ENCODE measurements at places on chromosomes 3 and 15.

DNA sequence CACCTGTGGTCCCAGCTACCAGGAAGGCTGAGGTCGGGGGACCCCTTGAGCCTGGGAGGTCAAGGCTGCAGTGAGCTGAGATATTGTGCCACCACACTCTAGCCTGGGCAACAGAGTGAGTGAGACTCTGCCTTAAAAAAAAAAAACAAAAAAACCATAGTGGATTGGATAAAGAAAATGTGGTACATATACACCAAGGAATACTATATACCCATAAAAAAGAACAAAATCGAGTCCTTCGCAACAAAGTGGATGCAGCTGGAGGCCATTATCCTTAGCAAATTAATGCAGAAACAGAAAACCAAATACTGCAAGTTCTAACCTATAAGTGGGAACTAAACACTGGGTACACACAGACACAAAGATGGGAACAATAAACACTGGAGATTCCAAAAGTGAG, 20.6 kb upstream of the ARF4 start:
- no peak for DNase-seq

DNA sequence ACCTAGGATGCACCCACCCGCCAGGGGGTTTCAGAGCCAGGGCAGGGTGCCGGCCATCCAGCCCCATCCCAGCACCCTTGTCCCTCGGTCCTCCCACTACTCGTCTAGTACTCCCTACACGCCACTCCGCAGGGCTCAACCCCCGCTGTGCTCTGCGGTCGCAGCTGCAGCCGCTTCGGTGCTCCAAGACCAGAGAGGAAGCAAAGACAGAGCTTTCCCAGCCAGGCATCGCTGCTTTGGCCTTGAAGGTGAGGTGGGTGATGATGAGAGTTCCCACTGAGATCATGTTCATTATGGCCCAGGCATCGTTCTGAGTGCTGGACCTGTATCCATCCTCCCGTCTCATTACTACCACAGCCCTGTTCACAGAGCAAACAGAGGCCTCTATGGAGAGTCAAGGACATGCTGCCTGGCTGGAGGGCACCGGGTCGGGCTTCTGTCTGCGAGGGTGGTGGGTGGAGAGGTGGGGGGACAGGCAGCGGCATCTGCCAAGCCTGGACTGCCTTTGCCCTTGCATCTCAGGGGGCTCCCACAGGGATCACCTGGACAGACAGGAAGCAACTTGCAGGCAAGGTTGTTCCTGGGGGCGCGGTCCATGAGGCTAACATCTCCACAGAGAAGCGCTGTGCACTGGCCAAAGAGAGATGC, 66.9 kb downstream of the KLF13 start:
- DNase-seq: no peak

DNA sequence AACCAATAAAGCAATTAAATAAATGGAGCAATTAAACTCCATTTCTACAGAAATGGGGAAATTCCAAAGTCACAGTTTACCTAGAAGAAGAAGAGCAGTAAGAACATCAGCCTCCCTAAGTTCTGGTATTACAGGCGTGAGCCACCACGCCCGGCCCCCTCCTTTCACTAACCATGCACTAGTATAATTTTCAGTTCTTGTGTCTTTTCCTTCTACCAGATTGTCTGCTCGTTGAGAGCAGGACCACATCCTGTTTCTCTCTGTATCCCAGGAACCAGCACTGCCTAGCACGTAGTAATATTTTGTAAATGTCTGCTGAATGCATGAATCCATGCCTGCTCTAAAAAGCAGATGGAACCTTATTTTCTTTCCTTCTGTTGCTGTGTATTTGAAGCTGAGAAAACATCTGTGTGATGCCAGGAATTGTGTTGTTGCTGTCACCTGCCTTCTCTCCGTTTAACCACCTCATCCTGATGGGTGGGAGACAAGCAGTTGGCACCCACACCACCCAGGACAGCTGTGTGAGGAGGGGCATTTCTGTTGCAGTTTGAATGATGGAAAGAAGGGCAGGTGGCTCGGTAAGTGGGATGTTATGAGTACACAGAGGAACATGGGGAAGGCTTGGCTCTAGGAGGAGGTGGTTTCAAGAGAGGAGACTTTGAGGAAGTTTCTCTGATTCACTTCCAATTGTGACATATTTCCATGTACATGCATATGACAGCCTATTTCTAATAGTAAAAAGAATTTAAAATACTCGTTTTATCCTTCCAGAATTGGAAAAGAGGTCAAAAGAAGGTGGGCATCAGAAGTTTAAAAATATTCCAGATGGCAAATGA, 30.1 kb downstream of the PXYLP1 start:
- no peak for DNase-seq

- DNase-seq: no peak
These were observed 3.1 kb downstream of the C3orf62 start for GRCh38 chr3:49273825-49274532.

DNA sequence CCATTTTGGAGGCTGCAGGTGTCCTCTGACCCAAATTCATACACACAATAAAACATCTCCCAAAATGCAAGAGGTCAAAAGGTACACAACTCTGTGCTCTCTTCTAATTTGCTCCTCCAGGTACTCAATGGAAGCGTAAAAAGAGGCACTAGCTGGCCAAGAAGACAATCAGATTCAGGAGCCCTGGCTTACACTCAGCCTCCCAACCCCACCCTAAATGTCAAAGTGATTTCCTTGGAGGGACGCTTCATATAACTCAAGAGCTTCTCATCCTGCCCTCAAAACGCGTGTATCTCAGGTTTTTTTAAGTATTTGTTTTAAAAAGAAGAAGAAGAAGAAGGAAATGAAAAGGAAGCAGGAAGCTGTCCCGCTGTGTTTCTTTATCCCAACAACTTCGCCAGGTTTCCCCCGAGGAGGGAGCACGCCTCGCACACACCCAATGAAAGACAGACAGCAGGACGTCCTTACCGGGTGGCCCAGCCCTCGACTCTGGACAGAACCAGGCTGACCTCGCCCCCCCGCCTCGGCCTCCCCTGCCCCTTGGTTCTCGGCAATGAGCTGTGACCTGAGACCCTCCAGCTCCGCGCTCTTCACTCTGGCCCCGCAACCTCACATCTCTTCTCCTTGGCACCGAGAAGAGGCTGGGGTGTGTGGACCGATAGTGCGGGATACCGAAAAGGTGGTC, 620.7 kb upstream of the ZNF385D start:
- no peak for DNase-seq

GRCh38 chr3:161273589-161274218, 52.6 kb downstream of the NMD3 start:
- no peak for DNase-seq

DNA sequence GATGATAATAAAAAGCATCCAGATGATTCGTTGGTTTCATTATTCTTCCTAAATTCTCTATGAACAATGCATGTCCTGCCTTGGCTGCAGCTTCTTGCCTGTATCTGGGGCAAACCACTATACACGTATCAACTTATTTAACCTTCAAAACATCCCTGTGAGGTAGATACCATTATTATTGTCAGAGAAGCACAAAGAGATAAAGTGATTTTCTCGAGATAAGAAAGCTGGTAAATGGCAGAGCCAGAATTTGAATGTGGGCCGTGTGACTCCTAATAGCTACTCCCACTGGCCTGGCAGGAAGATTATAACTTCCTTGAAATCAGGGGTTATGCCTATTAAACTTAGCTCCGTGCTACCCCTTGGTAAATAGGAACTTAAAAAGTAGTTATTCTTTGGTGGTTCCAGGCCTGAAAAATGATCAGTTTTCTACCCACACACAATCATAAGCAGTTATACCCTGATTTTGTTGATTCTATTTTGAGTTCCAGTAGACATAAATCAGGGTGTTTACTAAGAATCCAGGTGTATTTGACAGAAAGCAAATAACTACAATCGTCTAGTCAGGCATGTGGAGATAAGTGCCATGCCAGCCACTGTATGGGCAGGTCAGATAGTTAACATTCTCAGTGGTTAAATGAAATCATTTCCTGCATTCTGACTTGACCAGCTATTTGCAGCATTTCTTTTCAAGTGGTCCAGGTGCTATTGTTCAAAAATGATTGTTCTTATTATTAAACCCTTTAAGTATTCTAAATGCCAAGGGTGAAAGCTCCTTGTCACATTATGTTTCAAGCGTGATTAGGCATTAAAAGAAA, 99.2 kb upstream of the LRRN1 start:
- no peak for DNase-seq

DNA sequence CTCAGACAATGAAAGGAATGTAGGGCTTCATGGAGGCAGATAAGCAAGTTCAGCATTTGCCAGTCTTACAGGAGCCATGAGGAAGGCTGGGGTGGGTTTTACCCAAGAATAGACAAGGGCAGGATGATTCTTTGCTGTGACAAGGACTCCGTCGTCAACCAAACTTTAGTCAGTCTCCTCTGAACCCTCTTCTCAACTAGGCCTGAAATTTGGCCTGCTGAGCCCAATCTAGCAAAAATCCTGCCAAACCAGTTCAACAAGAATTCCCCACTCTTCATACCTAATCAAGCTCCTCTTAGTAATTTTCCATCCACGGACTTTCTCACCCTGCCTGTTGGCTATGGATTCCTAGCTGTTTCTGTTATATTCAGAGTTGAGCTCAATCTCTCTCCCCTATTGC, 280.5 kb downstream of the TBL1XR1 start:
- no peak for DNase-seq

GRCh38 chr15:96818861-96819260, 488.4 kb downstream of the NR2F2 start:
- no peak for DNase-seq

GRCh38 chr3:129185783-129186182, 2.1 kb upstream of the CNBP start:
- no peak for DNase-seq

DNA sequence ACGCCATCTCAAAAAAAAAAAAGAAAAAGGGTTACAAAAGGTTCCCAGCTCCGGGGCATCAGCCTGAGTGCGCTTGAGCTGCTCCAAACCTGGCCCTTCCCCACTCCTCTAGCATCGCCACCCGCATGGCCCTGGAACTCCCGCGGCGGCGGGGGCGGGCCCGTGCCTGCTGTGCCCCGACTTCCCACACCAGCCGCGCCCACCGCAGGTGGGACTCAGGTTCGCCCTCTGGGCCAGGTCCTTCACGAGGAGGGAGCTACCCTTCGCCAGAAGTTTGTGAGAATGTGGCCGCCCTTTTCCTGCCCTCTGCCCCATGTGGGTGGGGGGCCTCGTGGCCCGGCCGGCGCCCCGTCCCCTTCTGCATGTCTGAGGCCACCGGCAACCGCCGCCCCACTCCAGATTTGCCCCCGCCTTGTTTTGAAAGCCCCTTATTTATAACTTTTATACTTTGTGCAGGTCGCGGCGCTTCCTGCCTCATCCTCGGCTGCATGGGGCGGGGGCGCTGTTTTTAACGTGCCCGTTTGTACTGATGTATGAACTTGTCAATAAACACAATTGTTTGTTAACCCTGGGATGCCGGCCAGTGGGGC, 507 bp upstream of the JMJD7 start:
- no peak for DNase-seq

DNA sequence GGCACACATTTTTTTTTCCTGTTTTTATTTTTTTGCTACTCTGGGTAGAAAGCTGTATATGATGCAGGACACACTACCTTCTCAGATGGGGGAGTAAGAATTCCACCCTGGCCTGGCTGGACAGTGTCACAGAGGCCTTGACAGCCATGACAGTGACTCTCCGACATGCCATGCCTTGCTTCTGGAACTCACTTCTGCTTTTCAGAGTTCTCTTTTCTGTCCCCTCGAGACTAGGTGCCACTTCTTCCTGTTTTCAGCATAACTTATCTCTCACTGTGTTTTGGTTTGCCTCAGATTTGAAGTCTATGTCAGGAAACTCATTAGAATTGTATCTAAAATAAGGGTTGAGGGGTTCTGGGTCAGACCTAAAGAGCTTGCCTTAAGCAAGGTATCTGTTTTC, 69.1 kb upstream of the SEC13 start:
- DNase-seq: no peak

- no peak for DNase-seq
These were observed 3.9 kb upstream of the SRP14 start for GRCh38 chr15:40042791-40043320.

DNA sequence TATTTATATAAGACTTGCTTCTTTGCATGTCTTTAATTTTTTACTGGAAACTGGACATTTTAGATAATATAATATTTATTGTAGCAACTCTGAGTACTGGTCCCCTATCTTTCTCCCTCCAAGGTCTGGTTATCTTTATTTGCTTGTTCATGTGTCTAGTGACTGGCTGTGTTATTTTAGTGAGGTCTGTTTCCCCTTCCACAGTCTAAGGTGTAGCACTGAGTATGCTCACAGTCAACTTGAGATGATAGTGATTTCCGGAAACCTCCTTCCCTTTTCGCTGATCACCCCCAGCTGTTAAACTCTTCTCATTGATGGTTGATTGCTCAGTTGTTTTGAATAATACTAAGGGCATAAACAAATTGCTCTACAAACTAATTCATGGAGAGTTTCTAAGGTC, 37.0 kb downstream of the PCNP start:
- DNase-seq: no peak

GRCh38 chr15:65963911-65964482, 94.7 kb downstream of the RAB11A start:
- no peak for DNase-seq

- no peak for DNase-seq
These were observed 80.1 kb downstream of the AQR start for GRCh38 chr15:34889476-34889875.

DNA sequence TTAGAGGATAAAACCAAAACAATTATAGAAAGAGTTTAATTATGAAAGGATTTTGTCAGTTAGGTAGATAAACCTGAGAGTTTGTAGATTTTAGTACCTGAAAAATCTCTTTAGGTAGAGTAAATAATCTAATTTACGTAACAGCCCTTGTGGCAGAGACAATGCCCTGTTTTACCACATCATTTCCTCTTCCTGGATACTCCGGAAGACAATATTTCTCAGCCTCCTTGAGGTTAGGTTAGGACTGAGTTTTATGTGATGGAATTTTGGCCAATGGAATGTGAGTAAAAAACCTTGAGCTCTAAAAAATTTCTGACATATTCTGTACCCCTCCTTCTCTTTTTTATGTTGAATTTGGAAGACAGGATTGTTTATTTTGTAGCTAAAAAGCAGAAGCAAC, 50.7 kb upstream of the TPRG1 start:
- no peak for DNase-seq

DNA sequence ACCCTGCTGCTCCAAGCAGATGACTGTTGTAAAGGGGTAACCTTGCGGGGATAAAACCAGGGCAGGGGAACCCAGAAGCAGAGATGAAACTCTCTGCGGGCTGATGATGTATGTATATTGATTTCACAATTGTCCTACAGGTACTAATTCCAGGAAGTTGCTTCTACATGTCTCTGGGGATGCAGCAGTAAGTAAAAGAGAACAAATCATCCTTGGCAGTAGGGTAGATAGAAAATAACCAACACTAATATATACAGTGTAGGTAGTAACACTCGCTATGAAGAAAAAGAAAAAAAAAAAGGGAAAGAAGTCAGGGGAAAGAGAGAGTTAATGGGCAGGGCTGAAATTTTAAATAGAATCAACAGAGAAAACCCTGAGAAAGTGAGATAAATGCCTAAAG, 50.2 kb downstream of the EPHA3 start:
- no peak for DNase-seq

- DNase-seq: no peak
These were observed 23.2 kb downstream of the PLA1A start for GRCh38 chr3:119620899-119621298.

DNA sequence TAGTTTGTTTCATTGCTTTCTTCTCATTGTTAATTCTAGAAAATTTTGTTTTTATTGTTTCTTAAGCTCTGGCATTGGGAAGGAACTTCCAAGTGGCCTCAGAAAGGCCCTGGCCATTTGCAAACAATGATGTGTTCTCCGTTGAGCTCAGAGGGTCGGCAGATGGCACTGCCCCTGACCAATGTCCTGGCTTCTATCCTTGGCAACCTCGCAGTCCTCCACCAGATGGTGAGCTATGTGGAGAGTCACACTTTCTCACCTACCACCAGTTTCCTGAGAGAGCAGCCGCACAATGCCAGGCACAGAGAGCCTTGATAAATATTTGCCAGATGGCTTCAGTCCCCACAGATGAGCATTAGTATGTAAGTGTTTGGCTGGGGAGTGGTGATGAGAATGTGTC, 343.7 kb downstream of the EPHB1 start:
- no peak for DNase-seq

All from stimulated activated CD8-positive, alpha-beta memory T cell treated with anti-CD3 and anti-CD28 coated beads, Interleukin-15, amount 100 ng/mL, for 24 hours (primary cell).